HEK293T (cell line): ENCODE measurements at places on chromosomes 6 and 20.

DNA sequence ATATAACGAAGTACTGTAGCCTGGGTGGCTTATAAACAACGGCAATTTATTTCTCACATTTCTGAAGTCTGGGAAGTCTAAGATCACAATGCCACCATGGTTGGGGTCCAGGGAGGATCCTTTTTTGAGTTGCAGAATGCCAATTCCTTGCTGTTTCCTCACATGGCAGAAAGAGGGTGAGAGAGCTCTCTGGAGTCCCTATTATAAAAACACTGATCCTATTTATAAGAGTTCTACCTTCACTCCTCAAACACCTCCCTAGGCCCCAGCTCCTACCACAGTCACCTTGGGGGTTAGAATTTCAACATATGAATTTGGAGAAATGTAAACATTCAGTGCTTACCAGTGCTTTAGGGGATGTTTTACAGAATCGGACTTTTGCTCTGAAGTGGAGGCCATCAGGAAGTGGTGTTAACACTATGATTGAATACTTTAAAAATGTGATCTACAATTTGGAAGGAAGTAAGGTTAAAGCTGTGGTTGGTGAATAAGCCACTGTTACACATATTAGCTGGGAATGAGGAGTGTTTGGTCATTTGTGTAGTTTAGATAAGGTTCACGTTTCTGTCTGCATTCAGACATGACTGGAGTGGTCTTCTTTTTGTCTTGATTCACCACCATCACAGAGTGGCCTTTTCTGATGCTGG is 79.9 kb upstream of the SPTLC3 start:
- DNase-seq, result no peak

DNA sequence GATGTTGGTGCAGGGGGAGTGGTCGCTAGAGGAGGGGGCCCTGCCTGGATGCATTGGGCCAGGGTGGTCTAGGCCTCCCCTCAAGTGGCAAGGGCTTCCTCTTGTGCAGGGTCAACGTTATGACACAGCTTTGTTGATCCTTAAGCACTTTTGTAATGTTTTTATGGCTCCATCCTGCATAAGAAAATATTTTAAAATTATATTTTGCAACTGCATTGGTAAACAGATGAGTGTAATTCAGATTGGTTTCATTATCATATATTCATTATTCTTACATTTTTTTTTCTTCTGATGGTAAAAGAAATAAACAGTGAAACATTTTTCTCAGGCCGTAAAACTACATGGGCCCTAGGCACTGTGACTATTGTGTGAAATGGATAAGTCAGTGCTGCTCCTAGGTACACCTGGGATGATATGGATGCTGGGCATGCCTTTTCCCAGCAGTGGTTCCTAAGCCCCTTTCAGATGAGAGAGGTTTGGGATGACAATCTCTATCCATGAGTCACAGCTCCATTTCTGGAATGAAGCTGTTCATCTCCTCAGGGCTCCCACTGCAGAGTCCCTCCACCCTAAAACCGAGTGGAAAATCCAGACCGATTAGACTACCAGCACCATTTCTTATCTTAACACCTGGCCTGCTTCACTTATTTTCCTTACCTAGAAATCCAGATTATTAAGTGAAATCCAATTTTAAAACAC is 5.8 kb upstream of the SIM1 start:
- no peak for DNase-seq

DNA sequence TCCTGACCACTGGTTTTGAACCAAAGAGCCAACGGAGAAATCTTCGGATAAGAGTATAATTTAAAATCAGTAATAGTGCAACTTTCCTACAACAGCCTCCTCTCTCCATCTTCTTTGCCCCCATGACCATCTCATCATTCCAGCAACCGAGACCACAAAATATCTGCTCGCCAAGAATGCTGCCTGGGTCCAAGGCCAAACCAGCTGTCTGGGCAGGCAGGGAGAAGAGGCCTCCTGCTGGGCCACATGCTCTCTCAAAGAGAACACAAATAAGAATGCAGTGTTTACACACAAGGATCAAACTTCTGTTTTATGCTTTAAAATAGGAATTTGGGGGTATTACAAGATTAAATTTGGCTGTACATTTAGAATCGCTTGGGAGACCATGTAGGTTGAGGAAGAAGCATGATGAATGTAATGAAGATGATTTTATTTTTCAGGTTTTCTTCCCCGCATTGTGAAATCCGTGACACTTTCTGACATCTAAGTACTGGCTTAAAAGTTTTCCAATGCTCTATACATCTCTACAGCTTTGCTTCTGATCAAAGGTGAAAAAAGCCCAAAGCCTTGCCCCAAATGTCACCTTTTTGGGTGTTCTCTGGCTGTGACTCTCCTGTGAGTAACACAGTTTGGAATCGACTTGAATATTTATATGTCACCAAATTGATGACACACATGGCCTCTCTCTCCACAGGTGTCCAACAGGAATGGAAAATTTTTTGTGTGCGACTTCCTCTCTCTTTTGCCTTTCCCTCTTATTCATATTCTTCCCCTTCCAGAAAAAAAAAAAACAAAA is 79.4 kb upstream of the PROKR2 start:
- no peak for DNase-seq

DNA sequence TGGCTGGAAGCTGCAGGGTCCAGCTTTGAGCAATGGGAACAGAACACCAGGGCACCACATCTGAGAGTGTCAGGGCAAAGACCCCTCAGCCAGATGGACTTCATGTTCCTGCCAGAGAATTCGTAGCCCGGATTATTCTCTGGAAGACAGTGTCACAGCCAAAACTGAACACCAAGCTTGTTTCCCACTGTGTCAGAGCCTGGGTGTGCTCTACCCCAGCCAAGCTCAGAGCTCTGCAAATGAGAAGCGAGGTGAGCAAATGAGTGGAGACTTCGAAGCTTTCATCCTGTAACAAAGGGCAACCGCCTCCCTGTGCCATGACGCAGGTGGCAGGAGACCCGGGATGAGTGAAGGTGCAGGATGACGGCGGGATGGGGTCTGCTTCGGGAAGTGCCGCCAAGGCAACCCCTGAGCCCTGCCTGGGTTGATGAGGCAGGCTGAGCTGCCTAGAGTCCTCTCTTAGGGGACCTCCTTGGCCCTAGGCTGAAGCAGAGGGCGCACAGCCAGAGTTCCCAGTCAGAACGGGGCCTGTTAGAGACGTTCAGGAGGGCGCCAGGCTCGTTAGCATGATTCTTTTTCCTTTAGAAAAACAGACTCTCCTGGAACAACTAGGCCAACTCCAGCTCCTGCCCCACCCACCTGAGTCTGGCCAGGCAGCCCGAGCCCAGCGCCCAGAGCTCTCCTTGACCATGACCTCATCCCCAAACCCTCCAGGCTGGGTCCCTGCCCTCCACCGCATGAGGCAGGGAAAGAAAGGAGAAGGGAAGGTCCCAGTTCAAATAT is 187.7 kb downstream of the SOD2 start:
- DNase-seq, result no peak

GRCh38 chr20:6959900-6960312 is 192.4 kb downstream of the BMP2 start:
- peak; percentile 13 for DNase-seq

GRCh38 chr20:37856932-37857660 is 45.8 kb upstream of the VSTM2L start:
- DNase-seq, result no peak

GRCh38 chr20:3047486-3048419 is 1.9 kb downstream of the MRPS26 start:
- DNase-seq, result no peak

- DNase-seq, result no peak
Measured at GRCh38 chr6:22613051-22613450, 43.7 kb downstream of the HDGFL1 start.

GRCh38 chr20:58721951-58722778 is 29.6 kb downstream of the NPEPL1 start:
- no peak for DNase-seq

- no peak for DNase-seq
Measured at GRCh38 chr20:59823491-59824259, 109.8 kb downstream of the SYCP2 start.

DNA sequence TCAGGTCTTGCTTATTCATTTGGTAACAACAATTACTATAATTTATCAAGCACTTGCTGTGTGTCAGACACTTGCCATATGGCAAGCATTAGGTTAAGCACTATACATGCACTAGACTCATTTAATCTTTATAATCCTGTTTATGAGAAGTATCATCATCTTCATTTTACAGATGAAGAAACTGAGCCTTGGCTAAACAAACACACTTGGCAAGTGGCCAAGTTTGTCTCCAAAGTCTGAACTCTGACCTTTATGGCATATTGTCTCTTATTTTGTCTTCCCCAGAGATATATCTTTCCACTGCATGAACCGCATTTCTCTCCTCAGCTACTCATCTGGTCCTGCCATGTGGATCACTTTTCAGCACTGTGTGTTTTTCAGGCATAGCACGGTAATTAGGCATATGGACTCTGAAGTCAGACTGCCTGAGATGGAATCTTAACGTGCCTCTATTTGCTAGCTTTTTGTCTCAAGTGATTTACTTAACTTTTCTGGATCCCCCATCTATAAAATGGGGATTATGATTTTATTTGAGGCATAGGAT is 4.7 kb downstream of the ADGRF5 start:
- no peak for DNase-seq

GRCh38 chr6:4675121-4675520 is 101.1 kb upstream of the CDYL start:
- no peak for DNase-seq

DNA sequence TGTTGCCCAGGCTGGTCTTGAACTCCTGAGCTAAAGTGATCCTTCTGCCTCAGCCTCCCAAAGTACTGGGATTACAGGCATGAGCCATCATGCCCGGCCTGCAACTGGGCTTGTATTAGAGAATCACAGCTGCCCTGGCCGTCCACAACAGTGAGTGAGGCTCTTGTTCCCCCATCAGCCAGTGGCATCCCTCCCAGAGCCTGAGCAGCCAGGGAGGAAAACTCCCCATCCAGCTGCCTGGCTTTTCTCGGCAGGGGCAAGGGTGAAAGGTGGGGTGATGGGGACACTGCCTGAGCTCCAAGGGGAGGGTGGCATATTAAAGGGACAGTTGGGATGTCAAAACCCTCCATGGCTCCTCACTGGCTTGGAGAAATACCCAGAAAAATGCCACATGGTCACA is 185.6 kb downstream of the NFATC2 start:
- DNase-seq, result no peak

DNA sequence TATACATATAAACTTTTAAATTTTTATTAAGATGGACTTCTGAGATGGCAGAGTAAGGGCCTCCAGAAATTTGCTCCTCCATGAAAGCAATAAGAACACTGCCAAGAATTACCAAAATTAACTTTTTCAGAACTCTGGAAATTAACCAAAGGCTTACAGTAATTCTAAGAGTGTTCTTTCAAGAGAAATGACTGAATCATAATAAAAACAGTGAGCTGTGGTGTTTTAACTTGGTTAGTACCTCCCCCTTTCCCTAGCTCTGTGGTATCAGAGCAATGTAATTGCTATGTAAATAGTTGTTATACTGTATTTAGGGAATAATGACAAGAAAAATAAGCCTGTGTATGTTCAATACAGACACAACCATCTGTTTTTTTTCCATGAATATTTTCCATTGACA is 19.0 kb downstream of the HECA start:
- no peak for DNase-seq

- DNase-seq, result no peak
Measured at GRCh38 chr6:128655978-128656498, 135.6 kb upstream of the PTPRK start.

DNA sequence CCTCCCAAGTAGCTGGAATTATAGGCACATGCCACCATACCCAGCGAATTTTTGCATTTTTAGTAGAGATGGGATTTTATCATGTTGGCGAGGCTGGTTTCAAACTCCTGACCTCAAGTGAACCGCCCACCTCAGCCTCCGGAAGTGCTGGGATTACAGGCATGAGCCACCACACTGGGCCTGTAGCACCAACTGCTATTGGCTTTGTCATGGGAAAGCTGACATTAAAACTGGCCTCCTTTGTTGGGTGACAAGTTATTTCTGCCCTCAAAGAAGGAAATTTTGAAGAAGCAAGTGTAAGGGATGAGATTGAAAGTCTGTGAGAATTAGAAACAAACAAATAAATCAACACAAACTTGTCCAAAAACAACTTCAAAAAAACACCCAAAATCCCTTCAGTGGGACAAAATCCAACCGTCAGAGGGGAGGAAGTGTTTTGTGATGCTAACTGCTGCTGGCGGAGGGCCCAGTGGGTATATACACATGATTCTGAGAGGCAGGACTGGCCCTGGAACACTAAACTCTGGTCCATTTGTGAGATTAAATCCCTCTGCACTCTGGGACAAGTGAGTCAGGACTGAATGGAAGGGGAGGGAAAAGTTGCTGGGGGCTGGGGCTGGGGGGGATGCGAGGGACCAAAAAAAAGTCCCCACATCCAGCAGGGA is 87.5 kb upstream of the NAA20 start:
- DNase-seq, result no peak

DNA sequence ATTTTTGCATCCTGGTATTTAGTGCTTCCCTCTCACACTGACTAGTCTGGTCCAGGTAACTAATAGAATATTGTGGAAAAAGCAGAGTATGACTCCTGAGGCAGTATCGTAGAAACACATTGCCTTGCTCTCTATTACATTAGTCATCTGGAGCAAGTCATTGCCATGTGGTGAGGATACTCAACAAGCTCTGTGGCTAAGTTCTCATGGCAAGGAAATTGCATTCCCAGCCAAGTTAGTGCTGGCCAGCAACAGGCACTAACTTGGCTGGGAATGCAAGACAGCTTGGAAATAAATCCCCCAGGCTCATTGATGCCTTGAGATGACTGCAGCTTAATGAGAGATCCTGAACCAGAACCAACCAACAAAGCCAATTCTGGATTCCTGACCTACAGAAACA is 39.7 kb upstream of the HTR1B start:
- DNase-seq, result no peak

DNA sequence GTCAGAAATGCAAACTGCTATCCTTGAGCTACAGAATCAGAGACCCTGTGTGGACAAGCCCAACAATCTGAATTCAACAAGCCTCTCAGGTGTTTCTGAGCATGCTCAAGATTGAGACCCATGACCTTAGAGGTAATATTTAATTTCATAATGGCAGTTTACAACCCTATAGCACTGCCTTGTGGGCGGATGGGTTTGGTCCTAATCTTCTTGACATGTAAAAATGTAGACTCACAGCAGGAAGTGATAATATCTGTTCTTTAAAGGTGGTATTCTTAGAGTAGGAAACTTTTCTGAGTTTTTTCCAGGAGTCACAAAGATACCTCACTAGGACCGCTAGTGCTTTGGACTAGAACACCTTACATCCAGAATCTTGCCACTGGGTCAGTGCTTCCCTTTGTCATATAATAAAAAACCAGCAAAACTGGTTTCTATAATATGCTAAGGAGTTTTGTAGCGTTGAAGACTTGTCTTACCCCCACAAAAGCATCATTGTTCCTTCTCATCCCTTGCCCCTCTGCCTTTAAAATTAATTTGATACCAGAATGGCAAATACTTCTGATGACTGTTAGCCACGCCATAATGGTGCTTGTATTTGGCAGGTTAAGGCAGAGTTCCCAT is 52.6 kb downstream of the E2F3 start:
- no peak for DNase-seq

DNA sequence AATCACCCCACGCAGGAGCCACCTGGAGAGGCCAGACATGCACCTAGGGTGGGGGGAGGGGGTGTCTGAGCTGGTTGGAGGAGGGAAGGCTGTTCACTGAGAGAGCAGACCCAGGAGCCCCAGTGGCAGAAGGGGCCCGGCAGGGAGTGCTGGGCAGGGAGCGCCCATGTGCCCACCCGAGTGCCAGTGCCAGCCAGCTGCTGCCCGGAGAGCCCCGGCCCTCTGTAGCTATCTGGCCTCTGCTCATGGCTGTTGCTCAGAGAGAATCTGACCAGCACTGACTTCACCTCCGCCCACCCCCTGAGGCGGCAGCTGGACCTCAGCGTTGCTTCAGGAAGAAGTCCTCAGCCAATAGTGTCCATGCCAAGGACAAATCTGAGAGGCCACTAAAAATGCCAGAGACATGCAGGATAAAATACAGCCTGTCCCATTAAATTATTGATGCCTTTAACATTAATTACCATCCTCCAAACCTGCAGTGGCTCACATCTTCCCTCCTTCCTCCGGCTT is 22.8 kb downstream of the SLC17A9 start:
- DNase-seq, result no peak
